Inflammatory macrophage (primary cell): ENCODE measurements at places on chromosomes 2 and 18.

- no peak for DNase-seq
Observed at GRCh38 chr2:217367464-217367863, 507.6 kb upstream of the TNP1 start.

GRCh38 chr2:19988600-19988999 lies 1.3 kb downstream of the WDR35 start:
- DNase-seq, result no peak

GRCh38 chr2:236720974-236721540 lies 151.4 kb downstream of the ACKR3 start:
- no peak for DNase-seq

DNA sequence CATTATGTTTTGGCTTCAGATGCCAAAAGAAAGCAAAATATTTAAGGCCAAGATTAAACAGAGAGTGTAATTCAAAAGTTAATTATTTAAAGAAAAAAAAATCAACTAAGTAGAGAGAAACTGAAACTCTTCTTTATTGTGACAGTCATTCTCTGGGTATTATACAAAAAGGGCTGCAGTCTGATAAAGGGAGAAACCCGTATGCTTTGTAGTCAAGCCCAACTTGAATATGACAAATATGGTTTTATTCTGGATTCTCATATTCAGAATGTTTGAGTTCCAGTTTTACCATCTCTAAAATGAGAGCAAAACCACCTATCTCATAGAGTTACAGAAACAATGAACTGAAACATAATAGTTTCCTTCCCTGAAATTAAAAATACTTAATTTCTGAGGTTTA lies 8.2 kb downstream of the CDH2 start:
- DNase-seq, result no peak

- DNase-seq, result no peak
Observed at GRCh38 chr2:29227935-29228675, 112.9 kb downstream of the CLIP4 start.
